ENCODE measurements at places on chromosomes 5 and 9.

GRCh38 chr5:171330021-171330420 is 21.0 kb downstream of the TLX3 start:
- DNase-seq, result no peak

DNA sequence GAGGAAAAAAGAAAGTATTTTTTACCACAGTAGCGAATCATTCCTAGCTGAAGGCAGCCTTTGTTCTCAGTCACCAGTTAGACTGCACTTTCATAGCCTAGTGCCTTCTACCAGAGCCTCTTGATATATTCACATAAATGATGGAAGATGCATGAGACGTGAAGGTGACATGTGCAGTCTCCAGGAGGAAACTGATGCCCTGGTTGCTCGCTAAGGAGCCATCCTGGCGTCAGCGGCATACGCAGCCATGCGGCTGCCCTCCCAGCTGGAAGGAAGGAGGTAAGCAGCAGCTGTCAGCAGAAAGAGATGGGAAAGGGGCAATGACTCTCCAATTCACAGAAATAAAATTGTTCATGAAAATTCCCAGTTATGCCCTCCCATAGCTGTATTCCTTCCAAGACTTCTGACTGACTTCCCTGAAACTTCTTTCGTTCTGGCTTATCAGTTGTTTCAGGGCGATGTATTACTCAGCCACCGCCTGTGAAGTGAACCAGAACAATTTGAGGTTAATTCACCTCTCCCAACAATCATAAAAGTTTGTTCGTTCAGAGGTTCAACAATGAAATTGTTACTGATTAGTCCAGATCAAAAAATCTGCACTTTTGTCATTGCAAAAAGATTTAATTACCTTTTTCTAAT is 331.2 kb downstream of the NR2F1-AS1 start:
- DNase-seq, result no peak

- DNase-seq, result no peak
Measured at GRCh38 chr9:19119246-19119645, 8.0 kb downstream of the PLIN2 start.

- no peak for DNase-seq
Measured at GRCh38 chr5:129972465-129973141, 68.3 kb downstream of the CHSY3 start.

DNA sequence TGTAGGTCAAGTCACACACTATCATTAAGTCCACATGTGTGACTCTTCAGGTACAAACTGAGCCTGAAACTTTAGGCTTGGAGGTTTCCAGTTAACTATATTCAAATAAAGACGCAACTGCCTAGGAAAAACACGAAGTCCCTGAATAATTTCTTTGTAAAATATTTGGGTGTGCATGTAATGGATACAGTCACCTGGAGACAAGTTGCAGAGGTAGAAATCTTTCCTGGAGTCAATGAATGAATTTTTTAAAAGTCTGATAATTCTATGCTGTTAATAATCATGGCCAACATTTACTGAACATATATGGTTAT is 132.7 kb downstream of the MTX3 start:
- no peak for DNase-seq

DNA sequence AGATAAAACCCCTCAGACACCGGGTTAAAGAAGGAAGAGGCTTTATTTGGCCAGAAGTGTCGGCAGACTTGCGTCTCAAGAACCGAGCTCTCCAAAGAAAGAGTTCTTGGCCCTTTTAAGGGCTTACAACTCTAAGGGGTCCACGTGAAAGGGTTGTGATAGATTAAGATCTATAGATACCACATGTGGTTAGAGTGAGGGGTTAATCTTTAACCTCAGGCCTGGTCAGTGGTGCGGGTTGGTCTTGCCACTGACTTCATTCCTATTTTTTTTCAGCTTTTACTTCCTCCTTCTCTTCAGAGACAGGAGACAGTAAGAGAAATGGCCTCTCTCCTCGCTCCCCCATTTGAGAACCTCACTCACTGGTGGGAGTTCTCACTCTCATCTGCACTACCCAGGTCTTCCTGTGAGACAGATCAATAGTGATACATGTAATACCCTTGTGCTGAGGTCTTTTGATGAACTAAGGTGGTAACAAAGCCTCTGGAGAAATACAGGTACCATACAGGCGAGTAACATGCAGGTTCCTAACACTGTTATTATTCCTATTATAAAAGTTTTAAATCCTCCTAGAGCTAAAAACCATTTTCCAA is 52.4 kb upstream of the COX7C start:
- no peak for DNase-seq

DNA sequence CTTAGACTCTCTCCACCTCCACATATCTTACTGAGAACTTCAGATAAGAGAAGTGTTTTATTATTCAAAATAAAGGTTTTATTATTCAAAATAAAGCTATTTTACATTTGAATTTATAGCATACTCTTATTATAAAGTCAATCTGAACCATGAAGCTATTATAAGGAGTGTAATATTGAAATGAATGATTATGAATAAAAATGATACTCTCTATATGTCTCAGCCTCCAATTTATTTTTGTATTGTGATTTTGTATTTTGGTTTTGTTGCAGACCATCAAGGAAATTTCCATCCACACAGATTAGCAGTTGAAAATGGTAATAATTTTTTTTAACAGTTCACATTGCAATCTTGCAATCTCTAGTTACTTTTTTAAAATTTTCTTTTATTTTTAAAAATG is 10.2 kb downstream of the FOCAD start:
- DNase-seq, result no peak

DNA sequence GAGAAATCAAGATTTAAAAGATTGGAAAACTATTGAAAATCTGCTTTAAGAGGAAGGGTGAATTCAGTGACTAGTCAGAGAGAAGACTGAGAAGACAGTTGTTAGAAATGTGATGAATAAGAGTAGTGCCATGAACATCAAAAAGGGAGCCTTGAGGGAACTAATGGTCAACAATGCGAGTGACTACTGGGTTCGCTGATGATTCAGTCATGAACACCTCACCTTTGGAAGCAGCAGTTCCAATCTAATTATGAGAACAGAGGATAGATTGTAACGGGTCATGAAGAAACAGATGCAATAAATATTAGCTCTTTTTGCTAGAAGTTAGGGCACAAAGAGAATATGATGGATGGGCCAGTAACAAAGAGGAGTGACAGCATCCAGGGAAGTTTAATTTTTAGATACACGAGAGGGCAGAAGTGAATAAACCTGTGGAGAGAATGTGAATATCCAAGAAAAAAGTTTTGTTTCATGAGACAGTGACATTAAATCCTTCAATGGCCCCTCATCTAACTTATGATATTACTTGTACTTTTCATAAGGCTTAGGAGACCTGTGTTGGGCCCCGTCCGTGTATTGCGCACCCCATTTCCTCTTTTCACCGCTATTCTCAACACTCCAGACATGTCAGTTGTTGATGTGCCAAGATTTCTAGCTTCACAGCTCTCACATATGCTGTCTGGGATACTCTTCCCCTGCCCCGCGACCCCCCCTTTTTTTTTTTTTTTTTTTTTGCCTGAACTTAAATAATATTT is 23.5 kb upstream of the IFNE start:
- no peak for DNase-seq

DNA sequence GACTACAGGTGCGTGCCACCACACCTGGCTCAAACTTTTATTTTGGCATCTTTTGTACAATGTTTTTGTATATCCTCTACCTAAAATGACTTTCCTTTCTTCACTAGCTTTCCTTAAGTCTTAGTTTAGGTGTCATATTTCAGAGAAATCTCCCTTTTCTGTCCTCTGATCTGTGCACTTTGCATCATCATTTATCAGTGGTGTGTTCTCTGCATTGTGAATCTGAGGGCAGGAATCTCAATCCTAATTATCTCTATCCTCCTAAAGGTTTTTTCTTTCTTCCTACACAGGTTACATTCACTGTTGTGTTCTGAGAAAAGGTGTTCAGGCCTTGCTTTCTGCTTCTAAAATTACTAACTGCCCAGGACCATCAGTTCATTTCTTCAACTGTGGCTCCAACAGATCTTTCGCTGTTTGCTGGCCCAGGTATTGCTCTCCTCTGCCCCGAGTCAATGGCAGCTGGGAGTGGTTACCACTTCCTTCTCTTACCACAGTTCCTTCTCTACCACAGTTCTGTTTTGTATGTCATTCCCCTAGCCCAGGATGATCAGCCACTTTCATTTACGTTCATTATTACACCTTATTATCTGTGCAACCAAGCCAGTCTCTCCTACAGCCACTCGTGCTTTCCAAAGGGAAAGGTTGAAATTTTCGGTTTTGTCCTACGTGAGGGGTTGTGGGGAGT is 14.0 kb downstream of the TGFBR1 start:
- no peak for DNase-seq

Measured in NCI-H524 (cell line).